GM18507 (cell line): ENCODE measurements at places on chromosomes 1 and 21.

- no peak for DNase-seq
These were observed 17.7 kb upstream of the A3GALT2 start for GRCh38 chr1:33338440-33339211.

DNA sequence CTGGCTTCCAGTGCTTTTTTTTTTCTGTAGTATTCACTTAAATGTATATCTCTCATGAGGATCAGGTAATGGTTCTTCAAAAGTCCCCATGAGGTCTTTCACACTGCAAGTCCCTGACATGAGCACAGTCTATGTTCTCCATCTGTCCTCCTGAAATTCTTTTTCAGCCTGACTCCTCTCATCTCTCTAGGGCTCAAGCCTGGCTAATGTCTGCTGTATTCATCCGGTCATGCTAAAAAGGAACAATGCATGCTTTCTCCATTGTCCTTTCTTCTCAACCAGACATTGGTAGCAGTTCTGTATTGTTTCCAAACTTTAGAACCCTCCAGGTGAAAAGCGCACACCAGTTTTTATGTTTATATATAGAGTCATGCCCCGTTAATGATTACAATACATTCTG is 368.3 kb upstream of the OLFM3 start:
- DNase-seq, result no peak

GRCh38 chr1:223634423-223634822 is 31.1 kb downstream of the CAPN8 start:
- DNase-seq, result no peak

- no peak for DNase-seq
These were observed 280.4 kb downstream of the CACNA1E start for GRCh38 chr1:181763736-181764135.

GRCh38 chr1:1199141-1199960 is 7.0 kb downstream of the TNFRSF18 start:
- DNase-seq, result no peak
